Hypothalamus (tissue), 51 donors: ENCODE measurements at places on chromosomes 16 and 17.

DNA sequence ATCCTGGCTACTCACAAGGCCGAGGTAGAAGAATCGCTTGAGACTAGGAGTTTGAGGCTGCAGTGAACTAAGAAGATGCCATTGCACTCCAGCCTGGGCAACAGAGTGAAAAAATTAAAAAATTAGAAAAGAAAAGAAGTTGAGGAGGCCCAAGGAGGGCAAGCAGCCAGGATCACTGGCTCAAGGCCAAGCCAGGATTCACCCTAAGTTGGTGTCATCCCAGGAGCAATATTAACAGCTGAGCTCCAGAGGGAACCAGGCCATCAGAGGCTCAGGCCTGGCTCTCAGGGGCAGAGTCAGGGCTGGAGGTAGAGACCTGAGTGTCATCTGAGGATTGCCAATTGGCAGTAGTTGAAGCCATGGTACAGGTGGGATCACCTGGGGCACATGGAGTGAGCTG, 20.7 kb downstream of the DRC3 start:
- DNase-seq, result no peak

DNA sequence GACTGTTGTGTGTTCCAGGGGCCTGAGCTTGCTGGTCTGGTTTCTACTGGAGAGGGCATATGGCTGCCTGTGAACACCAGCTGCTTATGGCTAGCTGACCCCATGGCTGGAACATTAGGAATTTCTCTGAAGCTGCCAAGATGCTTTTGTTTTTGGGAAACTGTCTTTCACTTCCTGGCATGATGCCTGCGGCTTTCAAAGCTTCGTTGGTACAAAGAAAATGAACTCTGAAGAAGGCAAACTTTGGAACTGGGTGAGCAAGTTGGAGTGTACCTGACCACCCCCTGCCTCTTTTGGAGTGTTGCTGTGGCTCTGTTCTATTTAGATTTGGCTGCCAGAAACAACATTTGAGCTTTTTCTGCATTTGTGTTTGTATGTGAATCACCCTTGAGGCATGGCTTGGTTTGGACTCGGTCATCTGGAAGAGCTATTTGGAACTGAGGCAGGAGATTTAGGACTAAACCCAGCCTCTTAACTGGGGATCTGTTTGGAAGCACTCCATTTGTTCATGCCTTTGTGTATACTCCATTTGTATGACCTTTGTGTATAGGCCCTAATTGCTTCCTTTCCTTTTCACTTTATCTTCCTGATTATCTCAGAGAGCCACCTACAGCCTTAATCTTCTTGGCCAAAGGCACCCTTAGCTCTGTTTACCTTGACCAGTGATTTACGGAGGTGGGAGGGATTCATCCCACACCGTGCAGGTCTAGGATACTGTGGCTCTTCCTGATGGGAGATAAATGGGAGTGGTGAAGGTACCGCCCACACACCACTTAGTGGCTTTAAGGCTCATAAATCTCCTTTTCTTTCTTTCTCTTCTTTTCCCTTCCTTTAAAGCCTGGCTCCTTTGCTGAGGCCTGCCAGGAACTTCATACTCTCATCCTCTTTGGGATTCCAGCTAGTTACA, 7.3 kb upstream of the CPHXL start:
- DNase-seq, result no peak

- DNase-seq, result peak; percentile 74
Observed at GRCh38 chr17:63425483-63425882, 20.6 kb downstream of the CYB561 start.

- no peak for DNase-seq
Observed at GRCh38 chr17:3740611-3741073, 16.9 kb downstream of the HASPIN start.

GRCh38 chr16:35431829-35432663, 1972.6 kb downstream of the TP53TG3F start:
- DNase-seq, result no peak

DNA sequence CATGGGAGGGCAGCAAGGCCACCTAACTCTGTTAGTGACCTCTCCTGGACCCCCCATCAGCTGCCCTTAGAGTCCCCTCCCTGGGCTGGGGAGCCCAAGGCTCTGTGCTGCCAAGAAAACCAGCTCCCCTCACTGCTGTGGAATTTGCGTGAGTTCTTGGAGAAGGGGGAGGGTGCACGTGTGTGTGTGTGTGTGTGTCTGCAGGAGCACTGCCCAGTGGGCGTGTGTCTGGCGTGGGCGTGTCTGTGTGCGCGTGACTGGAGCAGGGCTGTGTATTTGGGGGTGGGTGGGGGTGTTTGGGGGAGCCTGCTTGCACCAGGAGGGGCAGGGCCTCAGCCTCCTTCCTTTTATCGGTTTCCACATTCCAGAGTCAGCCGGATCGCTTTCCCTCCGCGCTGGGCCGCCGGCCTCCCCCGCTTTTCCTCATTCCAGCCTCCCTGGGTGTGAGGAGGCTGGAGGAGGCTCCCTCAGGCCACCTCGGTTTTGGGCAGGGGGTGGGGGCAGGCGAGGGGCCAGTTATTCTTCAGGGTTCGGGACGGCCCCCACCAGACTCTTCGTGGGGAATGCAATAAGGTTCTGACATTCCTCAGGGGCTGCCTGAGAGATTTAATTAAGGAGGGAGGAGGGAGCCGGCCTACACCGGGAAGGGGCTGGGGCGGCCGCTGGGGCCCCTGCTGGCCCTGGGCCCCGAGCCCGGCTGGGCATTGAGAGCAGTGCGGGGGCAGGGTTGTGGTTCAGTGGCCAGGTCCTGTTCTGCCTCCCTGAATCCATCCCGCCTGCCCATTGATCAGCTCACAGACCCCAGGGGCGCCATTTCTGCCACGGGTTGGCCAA, 2.5 kb downstream of the VASN start:
- no peak for DNase-seq

- DNase-seq, result no peak
Observed at GRCh38 chr16:65779201-65779600, 587.3 kb upstream of the CDH5 start.

DNA sequence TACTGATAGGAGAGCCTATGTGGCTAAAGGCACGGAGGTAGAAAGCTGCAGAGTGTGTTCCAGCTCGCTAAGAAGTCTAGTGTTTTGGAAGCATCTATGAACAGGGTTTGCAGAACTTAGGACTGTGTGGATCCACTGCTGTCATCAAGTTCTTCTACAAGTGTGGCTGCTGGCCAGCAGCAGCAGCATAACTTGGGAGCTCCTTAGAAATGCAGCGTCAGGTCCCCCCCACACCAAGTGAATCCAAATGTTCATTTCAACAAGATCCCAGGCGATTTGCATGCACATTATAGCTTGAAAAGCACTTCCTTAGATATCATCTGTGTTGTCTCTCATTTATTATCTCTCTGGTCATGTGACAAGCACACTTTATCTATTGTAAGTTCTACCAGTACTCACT, 131.9 kb upstream of the SHISA6 start:
- DNase-seq, result no peak

DNA sequence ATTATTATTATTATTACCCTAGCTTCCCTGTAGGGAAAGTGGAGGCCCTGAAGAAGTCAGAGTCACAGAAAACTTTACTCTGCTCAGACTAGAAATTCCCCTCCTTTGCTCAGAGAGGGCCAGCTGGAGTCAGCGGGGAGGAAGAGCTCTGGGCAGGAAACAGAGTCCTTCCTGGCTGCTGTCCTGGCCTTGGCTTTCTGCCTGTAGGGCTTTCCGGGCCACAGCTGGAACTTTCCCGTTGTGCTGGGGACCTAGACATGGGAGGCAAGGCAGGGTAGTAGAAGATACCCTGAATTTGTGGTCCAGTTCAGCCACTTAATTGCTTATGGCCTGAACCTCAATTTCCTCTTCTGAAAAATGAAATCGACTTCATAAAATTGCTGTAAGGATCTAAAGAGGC, 14.0 kb upstream of the CCL2 start:
- DNase-seq, result no peak

DNA sequence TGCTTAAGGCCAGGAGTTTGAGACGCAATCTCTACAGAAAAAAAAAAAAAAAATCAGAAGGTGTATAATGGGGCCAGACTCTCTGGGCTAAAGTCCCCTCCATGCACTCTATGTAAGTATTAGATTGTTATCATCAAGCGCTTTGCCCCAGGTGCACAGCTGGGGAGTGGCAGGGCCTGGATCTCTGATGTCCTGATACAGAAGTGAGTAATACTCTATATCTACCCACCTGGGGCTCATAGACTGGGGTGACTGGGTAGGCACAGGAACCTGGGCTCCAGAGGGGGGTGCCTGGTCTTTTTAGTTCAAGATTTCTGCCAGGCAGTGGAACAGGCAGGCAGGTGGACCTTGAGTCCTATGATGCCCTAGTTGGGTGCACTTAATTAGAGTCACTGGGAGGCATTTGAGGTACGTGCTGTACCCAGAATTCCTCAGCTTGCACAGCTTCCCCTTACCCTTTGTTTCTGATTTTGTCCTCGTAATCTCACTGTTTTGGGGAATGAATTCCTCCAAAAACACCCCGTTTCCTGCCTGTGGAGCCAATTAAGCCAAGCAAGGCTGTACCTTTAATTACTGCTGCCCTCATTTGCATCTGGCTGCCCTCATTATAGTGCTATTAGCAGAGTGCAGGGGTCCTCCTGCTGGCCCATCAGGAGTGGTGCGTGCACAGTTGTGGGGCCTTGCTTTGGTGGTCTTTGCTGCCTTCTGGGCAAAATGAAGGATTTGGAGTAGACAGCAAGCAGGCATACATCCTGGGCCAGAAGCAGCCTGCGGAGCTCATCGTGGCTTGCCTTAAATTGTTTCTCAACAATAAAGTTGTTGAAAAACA, 239.0 kb downstream of the SNX29 start:
- DNase-seq, result no peak

- no peak for DNase-seq
Observed at GRCh38 chr17:4297351-4297750, 33.6 kb upstream of the ANKFY1 start.

- no peak for DNase-seq
Observed at GRCh38 chr17:39738568-39738901, 797 bp downstream of the GRB7 start.
